8988T (cell line): ENCODE measurements at places on chromosomes 13 and 19.

DNA sequence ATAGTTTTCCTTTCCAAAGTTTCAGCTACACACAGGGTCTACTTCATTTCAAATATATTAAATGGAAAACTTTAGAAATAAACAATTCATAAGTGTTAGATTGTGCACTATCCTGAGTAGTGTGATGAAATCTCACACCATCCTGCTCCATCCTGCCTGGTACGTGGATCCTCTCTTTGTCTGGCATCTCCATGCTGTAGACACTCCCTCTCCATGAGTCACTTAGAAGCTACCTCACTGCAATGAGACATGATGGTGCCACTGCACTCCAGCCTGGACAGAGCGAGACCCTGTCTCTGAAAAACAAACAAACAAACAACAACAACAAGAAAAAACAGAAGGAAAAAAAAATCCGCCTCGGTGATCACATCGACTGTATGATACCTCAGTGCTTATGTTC, 191.8 kb downstream of the PCCA start:
- no peak for DNase-seq

DNA sequence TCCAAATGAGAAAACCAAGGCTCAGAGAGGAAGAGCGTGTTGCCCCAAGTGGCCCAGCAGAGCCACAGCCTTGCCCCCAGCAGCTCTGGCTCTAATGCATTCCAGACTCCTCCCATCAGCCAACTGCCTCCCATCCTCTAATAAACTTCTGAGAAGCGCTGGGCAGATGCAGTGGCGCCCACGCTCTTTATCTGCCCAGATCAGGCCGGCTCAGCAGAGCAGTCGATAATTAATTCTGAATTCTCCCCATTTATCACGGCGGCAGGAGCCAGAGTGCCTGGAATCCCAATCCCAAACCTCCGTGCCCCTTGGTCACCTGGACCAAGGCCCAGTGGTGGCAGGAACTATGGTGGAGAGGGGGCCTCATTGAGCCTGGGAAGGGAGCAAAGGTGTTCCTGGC, 13.9 kb downstream of the TINCR start:
- DNase-seq = no peak

DNA sequence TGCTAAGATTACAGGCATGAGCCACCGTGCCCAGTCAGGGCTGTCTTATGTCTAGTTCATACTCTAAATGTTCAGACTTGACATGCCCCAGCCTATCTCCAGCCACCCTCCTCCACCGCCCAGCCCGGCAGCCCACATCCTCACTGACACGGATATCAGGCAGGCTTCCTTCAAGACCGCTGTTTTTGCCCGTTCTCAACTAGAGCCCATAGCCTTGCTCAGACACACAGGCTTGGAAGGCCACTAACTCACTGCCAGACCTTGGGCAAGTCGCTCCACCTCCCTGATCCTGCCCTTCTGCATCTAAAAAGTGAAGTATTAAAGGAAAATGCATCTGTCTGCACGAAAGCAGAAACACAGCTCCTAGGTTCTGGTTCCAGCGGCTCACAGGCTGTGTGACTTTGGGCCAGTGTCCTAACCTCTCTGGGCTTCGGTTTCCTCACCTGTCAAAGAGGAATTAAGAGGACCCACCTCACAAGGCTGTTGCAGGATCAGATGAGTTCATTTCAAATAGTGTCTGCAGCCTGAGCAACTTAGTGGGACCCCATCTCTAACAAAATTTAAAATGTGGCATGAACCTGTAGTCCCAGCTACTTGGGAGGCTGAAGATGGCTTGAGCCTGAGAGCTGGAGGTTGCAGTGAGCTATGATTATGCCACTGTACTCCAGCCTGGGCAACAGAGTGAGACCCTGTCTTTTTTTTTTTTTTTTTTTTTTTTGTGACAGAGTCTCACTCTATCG, 14.5 kb upstream of the CERS4 start:
- DNase-seq = no peak

GRCh38 chr13:97298816-97299215, 76.7 kb downstream of the MBNL2 start:
- no peak for DNase-seq

GRCh38 chr19:46784262-46785053, 3.9 kb downstream of the SLC1A5 start:
- peak; percentile 73 for DNase-seq

DNA sequence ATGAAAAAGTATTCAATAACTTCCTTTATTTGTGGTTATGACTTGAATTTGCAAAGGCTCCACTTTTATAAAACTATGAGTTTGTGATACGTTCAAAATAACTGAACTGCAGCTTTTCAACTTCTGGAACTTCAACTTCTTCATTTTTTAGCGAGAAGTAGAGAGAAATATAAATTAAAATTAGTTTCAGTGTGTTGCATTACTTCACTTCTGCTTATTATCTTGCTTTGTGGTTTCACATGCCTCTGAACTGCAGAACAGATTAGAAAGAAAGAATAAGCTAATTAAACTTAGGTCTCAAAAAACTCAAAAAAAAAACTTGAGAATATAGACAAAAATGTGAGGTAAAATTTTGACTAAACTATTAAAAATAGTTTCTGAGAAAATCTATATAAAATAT, 1073.4 kb downstream of the PCDH17 start:
- no peak for DNase-seq

DNA sequence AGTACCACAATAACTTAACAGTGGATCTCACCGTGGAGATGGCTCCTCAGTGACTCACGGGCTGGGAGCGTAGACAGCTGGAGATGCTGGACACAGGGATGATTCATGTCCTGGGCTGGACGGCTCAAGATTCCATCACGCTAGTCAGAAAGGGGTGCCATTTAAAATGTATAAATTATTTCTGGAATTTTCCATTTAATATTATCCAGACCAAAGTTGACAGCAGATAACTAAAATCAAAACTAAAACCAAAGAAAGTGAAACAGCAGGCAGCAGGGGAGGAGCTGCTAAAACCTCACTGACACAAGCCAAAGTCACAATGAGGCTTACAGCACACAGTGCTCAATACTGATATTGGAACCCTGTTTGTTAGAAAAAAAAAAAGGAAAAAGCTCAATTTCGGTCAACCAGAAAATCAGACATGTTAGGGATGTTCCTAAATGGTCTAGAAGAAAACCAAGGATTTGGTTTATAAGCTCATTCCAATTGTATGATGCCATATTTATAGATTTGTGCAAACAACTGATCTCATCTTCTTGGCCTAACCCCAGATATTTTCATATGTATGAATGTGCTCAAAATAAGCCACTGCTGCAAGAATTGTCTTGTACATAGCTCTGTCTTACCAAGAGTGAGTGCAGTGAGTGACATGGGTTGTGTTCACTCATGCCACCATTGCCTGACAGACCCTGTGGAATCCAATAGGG, 111.8 kb downstream of the SACS start:
- no peak for DNase-seq

- DNase-seq = no peak
These were observed 62.1 kb downstream of the ARHGEF7 start for GRCh38 chr13:111177081-111177711.

GRCh38 chr19:14473978-14474578, 1.1 kb downstream of the PTGER1 start:
- DNase-seq = no peak

DNA sequence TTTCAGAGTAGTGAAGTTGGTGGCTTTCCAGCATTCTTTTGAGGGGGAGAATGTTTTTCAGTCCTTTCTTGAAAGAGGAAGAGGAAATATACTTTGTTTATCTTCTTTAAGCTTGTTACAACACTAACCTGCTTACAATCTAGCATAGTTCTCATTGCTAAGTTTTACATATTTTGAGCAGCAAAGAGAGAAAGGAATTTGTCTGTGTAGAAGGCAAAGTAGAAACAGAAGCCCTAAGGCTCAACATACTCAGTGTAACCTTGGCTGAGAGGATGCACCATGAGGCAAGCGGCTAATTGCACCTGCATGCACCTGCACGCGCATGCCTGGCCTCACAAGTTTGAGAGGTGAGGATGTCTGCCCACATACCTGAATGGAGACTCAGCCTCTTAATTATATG, 2.2 kb downstream of the FRY start:
- DNase-seq = no peak

GRCh38 chr19:34120846-34121639, 51.3 kb upstream of the LSM14A start:
- peak; percentile 61 for DNase-seq

DNA sequence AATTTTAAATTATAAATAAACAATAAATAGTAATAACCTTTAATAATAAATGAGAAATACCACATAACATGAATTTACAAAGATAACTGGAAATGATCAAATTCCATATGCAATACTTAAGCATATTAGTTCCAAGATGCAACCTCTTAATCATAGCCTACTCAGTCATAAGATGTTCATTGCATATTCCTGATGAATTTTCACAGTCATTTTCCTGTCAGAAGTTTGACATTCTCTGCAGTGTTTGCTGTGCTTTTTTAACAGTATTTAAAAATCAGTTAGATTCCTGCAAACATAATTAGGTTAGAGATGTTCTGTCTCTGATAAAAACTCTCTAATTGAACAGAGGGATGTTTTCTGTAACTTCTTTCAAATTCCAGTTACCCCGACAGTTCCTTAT, 28.6 kb upstream of the HTR2A start:
- no peak for DNase-seq

GRCh38 chr19:10289167-10289835, 451 bp upstream of the ICAM5 start:
- DNase-seq = peak; percentile 44

DNA sequence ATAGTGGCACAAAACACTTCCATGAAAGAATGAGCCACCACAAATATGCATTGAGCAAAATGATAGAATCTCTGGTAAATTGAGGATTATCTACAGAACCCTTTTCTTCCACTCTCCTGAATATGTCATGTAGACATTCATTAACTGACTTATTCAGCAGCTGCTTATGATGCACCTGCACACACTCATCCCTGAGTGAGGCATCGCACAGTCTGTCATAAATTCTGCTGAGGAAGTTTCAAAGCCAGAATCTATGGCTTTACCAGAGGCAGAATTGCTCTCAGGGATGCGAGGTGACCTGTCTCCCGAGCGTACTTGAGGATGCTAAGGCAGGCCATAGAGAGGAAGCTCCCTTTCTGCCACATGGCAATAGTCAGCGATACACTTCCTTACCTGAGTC, 1090.2 kb downstream of the UQCRFS1 start:
- no peak for DNase-seq

GRCh38 chr19:48896191-48896720, 2.3 kb downstream of the TULP2 start:
- peak; percentile 44 for DNase-seq

DNA sequence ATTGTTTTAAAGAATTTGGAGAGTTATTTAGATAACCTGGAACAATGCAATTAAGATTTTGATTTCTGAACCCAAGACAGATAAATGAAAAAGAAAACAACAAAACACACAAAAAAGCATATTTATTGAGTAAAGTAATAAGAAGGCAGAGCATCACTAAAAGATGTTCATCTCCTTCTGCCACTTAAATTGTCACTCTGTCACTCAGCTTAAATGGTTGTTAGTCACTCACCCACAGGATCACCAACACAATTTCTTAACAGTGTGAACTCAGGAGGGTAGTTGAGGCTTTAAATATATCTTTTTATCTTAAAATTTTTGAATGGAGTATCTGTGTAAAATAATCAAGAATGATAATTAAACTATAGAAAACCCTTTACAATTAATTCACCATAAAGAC, 1215.5 kb upstream of the PCDH20 start:
- DNase-seq = no peak

DNA sequence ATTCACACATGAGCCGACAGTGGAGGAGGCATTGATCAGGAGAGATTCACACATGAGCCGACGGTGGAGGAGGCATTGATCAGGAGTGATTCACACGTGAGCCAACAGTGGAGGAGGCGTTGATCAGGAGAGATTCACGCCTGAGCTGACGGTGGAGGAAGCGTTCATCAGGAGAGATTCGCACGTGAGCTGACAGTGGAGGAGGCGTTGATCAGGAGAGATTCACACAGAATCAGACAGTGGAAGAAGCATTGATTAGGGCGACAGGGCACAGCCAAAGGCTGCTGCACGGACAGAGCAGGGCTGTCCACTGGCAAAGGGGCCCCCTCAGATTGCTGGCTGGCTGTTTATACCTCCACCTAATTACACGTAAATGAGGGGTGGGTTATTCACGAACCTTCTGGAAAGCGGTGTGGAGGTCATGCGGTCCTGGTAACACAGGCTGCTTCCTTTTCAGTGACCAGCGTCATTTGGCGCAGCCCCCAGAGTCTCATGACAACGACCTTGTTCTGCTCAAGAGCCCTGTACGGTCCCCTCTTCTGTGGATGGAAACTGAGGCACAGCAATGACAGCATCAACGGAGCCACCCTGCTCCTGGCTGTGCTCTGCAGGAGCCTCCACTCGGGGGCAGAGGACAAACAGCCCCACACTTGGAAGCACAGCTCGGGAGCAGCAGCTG, 50.6 kb upstream of the GAS6 start:
- DNase-seq = no peak

DNA sequence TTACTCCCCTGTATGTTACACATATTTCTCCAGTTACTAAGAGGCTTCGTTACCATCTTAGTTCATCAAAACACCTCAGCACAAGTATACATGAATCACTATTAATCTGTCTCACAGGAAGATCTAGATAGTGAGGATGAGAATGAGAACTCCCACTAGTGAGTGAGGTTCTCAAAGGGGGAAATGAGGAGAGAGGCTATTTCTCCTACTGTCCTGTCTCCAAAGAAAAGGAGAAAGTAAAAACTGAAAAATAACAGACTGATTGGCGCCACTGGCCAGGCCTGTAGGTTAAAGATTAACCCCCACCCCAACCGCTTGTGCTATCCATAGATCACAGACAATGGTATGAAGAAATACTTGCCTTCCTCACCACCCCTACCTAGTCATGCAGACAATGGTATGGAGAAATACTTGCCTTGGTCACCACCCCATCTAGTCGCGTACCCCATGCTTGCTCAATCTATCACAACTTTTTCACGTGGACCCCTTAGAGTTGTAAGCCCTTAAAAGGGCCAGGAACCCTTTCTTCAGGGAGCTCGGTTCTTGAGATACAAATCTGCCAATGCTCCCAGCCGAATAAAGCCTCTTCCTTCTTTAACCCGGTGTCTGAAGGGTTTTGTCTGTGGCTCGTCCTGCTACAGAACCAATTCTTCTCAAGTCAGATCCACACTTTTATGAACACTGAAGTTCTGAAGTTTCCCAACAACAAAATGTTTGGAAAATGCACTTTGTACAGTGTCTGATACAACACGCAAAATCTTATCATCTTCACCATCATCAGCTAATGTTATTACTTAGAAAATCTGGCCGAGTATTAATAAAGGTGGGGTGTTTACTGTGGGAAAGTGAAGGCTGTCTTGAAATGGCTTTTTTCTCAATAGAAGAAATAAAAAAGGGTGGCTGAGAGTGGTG, 598.1 kb downstream of the UQCRFS1 start:
- DNase-seq = no peak

DNA sequence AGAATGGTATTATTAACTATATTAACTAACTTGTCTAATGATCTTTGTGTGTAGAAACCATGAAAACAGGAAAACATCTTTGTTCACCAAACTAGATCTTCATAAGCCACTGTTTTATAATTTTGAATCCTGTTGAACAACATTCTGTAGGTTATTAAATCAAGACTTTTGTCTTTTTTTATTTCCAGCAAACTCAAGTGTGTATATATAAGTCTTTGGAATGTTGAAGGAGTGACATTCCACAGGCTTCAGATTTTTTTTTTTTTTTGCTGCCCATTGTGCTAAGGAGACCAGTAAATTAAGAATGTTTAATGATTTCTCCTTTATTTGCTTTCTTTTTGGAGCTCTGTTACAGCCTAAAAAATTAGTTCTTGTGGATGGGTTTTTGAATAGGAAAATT, 89.6 kb downstream of the LMO7 start:
- DNase-seq = no peak

GRCh38 chr19:48806818-48807589, 3.8 kb downstream of the BCAT2 start:
- DNase-seq = no peak
